A172 (cell line): ENCODE measurements at places on chromosomes 12 and 14. TPM values are rescaled to one million over a fixed set of nuclear protein-coding genes. Genes with fewer than 3 reads are reported as not detected.

RILPL2 gene
- total RNA-seq = 3.6 and 3.9 TPM in 2 replicates

PGF gene
- total RNA-seq = 2.2 and 8.8 TPM in 2 replicates

ASPG gene
- total RNA-seq = not detected in 2 replicates

KLRC1 gene
- total RNA-seq = not detected in 2 replicates

LRFN5 gene
- total RNA-seq = not detected in 2 replicates

CLEC1B gene
- not detected in 2 replicates for total RNA-seq

PTPRQ gene
- total RNA-seq = 0.02 and 0.12 TPM in 2 replicates

KRT72 gene
- total RNA-seq = not detected in 2 replicates

LTBP2 gene
- 5.7 and 5.8 TPM in 2 replicates for total RNA-seq

ACOT4 gene
- not detected in 2 replicates for total RNA-seq

ACAD10 gene
- total RNA-seq = 3.4 and 10.9 TPM in 2 replicates

CD4 gene
- total RNA-seq = not detected in 2 replicates

TRHDE gene
- total RNA-seq = 0.05 and 0.12 TPM in 2 replicates

SDR9C7 gene
- 0.12 TPM in 1 of 2 replicates, not detected in the other for total RNA-seq

ALKBH1 gene
- total RNA-seq = 7.0 and 14.2 TPM in 2 replicates

COX8C gene
- total RNA-seq = not detected in 2 replicates
